ENCODE measurements at places on chromosomes 4 and X. TPM values are rescaled to one million over a fixed set of nuclear protein-coding genes. Genes with fewer than 3 reads are reported as not detected.

DNA sequence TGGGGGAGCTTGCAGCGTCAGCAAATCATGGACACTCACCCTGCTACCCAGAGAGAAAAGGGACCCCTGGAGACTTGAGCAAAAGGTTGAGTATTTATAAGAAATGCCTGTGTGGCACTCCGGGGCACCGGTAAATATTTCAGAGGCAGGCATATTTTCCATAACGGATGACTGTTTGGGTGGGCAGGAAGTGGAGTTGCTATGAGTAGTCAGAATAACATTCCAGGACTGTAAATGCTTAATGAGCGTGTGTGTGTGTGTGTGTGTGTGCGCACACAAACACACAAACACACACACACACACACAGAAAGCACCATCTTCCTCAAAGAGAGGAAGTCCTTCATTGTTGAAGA is 74.6 kb downstream of the MXRA5 start:
- no peak overlapping the region for H3K27ac ChIP-seq
- H3K4me3 ChIP-seq: no peak overlapping the region
- no peaks in the 10 kb centered on the region for H3K4me1 ChIP-seq
- H3K36me3 ChIP-seq: no peaks in the 10 kb centered on the region

GRCh38 chrX:67289055-67289499 is 254.7 kb upstream of the AR start:
- DNase-seq: no peak
- no peaks in the 10 kb centered on the region for H3K27me3 ChIP-seq
- no peak overlapping the region for H3K4me3 ChIP-seq
- H3K4me1 ChIP-seq: no peaks in the 10 kb centered on the region
- H3K27ac ChIP-seq: no peak overlapping the region

DNA sequence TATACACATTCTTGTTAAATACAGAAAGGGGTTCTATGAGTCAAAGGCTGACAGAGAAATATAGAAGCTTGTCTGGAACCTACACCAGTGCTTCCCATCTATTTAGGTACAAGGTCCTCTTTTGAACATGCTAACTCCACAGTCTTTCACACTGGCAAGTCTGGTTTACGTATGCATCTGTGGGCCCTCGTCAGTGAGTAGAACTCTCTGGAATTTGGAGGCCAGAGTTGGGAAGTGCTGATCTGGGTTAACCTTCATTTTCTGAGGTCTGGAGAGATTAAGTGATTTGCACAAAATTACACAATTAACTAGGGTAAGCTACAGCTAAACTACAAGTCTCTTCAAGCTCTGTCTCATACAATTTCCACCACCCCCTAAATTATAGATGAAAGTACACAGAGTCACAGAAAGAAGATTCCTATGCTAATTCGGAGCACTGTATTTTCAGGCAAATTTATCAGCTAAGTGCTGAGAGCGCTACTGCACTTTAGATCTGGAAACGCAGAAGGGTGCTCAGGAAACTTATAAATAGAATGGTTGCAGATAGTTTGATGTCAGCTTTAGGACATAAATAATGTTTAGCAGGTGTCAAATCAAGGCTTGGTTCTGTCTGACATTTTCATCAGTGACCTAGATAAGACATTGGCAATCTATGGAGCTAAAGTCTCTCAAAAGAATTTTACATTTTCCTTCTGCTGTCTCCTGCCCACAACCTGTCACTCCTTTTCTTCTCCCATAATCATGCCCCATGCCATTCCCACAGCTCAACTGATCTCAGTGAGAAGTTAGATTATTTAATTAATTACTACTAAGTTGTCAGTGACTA is 43.0 kb upstream of the PDLIM5 start:
- H3K36me3 ChIP-seq: no peaks in the 10 kb centered on the region
- H3K4me1 ChIP-seq: no peaks in the 10 kb centered on the region
- H3K27me3 ChIP-seq: peaks cover 14% of the 10 kb centered on the region
- no peak for DNase-seq

DNA sequence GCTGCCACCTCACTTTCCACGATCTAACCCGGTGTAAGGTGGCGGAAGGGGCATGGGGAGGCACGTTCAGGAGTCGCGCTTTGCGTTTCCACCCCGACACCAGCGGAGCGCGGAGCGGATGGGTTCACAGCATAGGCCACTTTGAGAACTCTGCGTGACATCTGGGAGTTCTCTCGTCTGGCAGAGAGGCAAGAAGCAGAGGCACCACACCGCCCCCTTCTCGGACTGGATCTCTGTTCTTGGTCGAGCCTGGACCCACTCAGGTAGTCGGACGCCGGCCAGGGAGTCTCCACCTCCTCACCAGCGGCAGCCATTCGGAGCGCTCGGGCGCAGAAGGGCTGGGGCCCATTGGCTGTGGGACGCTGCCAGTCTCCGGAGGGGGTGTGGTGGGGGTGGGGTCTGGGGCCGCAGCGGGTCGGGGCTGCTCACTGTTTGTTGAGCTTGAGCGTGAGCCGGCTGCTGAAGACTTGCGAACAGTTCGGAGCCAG is at the start of gene DACH2:
TSS of gene DACH2 (plus strand) at position 428 of the 488 bp plus-strand sequence.
- H3K4me1 ChIP-seq: peaks cover 7% of the 10 kb centered on the region
- H3K4me3 ChIP-seq: peak within 1 kb of the TSS; percentile 61
- DNase-seq: peak; percentile 35
- H3K36me3 ChIP-seq: no peaks in the 10 kb centered on the region

DNA sequence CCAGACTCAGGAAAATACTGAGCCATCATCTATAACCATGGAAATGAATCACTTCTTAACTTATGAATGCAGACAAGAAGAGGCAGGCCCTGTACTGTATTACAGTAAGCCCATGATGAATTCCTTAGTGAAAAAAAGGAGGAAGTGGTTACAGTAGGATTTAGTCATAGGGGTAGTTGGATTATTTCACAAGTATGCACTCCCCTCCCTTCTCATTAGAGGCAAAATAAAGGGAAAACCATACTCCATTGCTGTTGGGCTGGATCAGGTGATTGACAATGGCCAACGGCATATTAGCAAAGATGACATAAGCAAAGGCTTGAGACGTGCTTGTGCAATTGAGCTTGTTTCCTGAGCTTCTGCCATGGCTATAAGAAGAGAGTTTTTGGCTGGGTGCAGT is 181.1 kb upstream of the PRPS2 start:
- DNase-seq: no peak
- H3K4me3 ChIP-seq: no peak overlapping the region
- H3K4me1 ChIP-seq: no peaks in the 10 kb centered on the region
- H3K27me3 ChIP-seq: no peaks in the 10 kb centered on the region
- H3K36me3 ChIP-seq: no peaks in the 10 kb centered on the region

DNA sequence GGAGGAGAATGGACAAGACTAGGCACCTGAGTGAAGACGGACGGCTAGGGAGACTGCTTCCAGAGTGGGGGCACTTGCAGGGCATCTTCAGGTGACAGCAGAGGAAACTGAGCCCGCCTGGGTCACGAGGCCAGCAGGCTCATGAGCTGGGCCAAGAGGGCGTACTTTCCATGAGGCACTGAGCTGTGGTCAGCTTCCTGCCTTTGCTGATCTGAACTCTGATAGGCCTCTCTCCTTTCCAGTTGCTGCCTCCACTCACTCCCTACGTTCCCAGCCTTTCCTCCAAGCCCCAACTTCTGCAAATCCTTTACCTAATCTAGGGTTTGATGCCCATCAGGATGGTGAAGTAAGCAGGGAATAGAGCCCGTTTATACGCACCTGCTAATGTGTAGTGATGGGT is 1.4 kb upstream of the L1CAM start:
- peaks cover 5% of the 10 kb centered on the region for H3K4me1 ChIP-seq
- H3K27me3 ChIP-seq: peaks cover 28% of the 10 kb centered on the region
- no peak overlapping the region for H3K27ac ChIP-seq
- H3K36me3 ChIP-seq: no peaks in the 10 kb centered on the region
- no peak for DNase-seq
- H3K4me3 ChIP-seq: no peak overlapping the region

- H3K4me1 ChIP-seq: no peaks in the 10 kb centered on the region
- DNase-seq: no peak
- H3K27me3 ChIP-seq: no peaks in the 10 kb centered on the region
- H3K36me3 ChIP-seq: no peaks in the 10 kb centered on the region
- no peak overlapping the region for H3K4me3 ChIP-seq
Measured at GRCh38 chr4:85265234-85265633, 209.7 kb upstream of the ARHGAP24 start.

DNA sequence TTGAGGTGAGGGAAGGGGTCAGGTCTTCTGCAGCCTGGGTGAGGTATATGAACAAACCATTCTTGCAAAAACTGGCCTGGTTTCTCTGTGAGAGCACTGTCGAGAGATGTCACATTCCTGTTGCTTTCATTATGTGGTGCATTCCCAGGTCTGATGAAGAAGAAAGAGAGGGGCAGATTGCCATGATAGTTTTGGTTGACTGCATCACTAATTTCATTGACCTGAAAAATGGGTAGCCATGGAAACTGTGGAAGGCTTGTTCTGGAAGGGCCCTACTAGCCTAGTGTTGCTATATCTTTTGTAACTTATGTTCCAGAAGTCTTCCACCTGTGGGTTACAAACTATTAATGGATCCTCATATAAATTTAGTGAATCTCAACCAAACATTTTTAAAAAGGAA is 32.9 kb upstream of the CYBB start:
- no peak overlapping the region for H3K27ac ChIP-seq
- H3K4me3 ChIP-seq: no peak overlapping the region
- peaks cover 23% of the 10 kb centered on the region for H3K4me1 ChIP-seq
- DNase-seq: no peak
- no peaks in the 10 kb centered on the region for H3K27me3 ChIP-seq
- no peaks in the 10 kb centered on the region for H3K36me3 ChIP-seq

- H3K36me3 ChIP-seq: no peaks in the 10 kb centered on the region
- no peaks in the 10 kb centered on the region for H3K4me1 ChIP-seq
- no peak overlapping the region for H3K27ac ChIP-seq
- no peak overlapping the region for H3K4me3 ChIP-seq
- no peaks in the 10 kb centered on the region for H3K27me3 ChIP-seq
Measured at GRCh38 chr4:174669270-174669669, 147.0 kb upstream of the HPGD start.

DNA sequence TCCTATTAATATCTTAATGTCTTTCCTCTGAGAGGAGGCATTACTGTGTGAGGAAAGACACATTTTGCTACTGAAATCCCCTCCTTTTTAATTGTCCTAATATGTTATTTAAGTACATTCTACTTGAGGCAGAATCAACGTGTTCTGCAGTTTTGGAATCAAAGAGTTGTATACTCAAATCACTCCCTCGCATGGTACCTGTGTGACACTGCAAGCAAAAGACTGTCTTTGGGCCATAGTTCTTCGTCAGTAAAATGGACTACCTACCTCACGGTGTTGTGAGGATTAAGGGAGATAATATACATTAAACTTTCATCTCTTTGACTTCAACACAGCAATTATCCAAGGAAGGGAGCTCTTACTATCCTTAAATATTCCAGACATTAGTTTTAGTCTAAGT is 61.5 kb downstream of the TIGD2 start:
- peaks cover 1% of the 10 kb centered on the region for H3K27me3 ChIP-seq
- H3K4me1 ChIP-seq: no peaks in the 10 kb centered on the region
- no peak overlapping the region for H3K27ac ChIP-seq
- H3K4me3 ChIP-seq: no peak overlapping the region
- no peaks in the 10 kb centered on the region for H3K36me3 ChIP-seq

- no peak overlapping the region for H3K4me3 ChIP-seq
- H3K27me3 ChIP-seq: no peaks in the 10 kb centered on the region
- no peaks in the 10 kb centered on the region for H3K36me3 ChIP-seq
- no peaks in the 10 kb centered on the region for H3K4me1 ChIP-seq
- no peak overlapping the region for H3K27ac ChIP-seq
Measured at GRCh38 chrX:105609530-105609929, 212.8 kb upstream of the NRK start.

DNA sequence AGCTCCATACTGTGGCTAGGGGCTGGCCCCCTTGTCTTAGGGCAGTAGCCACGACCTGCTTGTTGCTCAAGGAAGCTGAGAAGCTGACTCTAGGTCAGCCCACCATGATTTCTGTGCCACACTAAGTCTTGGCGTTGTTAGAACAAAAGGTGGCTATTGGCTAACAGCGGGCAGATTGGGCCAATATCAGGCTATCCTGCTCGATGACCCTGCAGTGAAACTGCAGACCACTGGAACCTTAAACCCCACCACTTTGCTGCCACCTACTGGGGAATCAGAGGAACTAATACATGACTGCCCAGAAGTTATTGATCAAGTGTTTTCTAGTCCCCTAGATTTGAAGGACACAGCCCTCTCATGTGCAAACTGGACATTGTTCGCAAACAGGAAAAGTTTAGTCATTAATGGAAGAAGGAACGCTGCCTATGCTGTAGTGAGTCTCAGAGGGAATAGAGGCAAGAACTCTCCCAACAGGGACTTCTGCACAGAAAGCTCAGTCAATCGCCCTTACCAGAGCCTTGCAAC is 17.0 kb upstream of the PAPSS1 start:
- H3K27me3 ChIP-seq: no peaks in the 10 kb centered on the region
- H3K27ac ChIP-seq: no peak overlapping the region
- H3K36me3 ChIP-seq: no peaks in the 10 kb centered on the region
- H3K4me3 ChIP-seq: no peak overlapping the region

- no peaks in the 10 kb centered on the region for H3K36me3 ChIP-seq
- no peak overlapping the region for H3K4me3 ChIP-seq
- H3K27ac ChIP-seq: no peak overlapping the region
- no peaks in the 10 kb centered on the region for H3K27me3 ChIP-seq
- H3K4me1 ChIP-seq: no peaks in the 10 kb centered on the region
Measured at GRCh38 chr4:72094059-72094797, 62.4 kb downstream of the NPFFR2 start.

DNA sequence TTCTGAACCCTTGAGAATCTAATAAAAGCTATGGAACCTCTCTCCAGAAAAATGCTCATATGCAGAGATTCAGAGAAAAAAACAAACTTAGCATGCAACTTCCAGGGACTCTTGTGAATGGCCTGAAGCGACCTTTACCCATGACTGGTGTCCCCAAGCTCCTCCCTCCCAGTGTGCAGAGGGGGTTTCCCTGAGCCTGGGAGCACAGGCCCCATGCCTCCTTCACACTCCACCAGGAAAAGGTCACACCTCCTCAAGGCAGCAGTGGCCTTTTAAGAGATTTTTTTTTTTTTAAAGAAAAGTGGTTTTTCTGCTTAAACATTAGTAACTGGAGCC is 13.3 kb upstream of the UBA6 start:
- H3K36me3 ChIP-seq: peaks cover 39% of the 10 kb centered on the region
- DNase-seq: no peak
- no peak overlapping the region for H3K4me3 ChIP-seq
- H3K4me1 ChIP-seq: peaks cover 24% of the 10 kb centered on the region

The ARSJ gene
- not detected for total RNA-seq

The GK gene
- total RNA-seq: 20.7 TPM

The RAB40A gene
- 0.12 TPM for total RNA-seq

The PDHA2 gene
- total RNA-seq: not detected

The USP51 gene
- total RNA-seq: 1.8 TPM

The DCAF8L2 gene
- total RNA-seq: not detected

The LANCL3 gene
- total RNA-seq: 0.30 TPM

The ANXA10 gene
- not detected for total RNA-seq

The SH3TC1 gene
- 8.2 TPM for total RNA-seq

The LUZP4 gene
- not detected for total RNA-seq

The VCX2 gene
- not detected for total RNA-seq

The PLP1 gene
- total RNA-seq: not detected

The PIM2 gene
- total RNA-seq: 154 TPM

The S100G gene
- total RNA-seq: not detected

The RTL5 gene
- total RNA-seq: 0.07 TPM
